ENCODE measurements at places on chromosomes 7 and 10.

- no peak for DNase-seq
Measured at GRCh38 chr10:59803714-59804113, 50.5 kb upstream of the MRLN start.

DNA sequence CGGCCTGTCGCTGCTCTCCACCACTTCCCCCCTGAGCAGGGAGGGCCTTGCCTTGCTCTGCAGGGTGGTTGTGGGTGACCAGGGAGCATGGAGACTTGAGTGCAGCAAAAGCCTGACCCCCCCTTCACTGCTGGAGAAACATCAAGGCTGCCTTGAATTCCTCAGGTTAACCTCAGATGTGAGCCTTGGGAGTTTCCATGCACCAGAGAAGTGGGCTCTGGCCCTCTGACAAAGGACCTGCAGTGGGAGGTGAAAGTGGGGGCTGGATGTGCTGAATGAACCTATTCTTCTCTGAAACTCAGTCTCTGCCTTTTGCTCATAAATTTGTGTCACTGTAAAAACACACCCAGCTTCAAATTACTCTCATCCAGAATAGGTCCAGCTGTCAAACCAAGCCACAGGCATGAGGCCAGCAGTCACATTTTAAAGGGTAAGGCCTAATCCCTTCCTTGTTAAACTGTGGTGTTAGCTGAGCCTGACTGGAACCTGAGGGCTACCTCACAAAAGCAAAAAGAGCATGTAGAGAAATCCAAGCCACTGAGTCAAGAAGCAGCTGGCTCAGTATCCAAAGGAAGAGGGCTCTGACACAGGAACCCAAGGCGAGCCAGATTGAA is 356.8 kb downstream of the CCSER2 start:
- DNase-seq = no peak

GRCh38 chr10:21519941-21520436 is 5.5 kb downstream of the SKIDA1 start:
- DNase-seq = no peak

DNA sequence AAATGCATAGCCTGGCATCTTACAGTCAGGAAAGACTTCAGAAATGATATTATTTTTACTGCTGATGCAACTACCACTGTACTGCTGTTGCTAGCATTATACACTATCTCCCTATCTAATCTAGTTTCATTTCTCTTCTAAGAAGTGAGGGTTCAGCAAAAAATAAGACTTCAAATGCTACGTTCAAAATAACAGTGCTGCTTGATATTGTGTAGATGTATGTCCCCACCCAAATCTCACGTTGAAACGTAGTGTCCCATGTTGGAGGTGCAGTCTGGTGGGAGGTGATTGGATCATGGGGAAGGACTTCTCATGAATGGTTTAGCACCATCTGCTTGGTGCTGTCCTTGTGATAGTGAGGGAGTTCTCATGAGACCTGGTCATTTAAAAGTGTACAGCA is 129.4 kb downstream of the ANK3 start:
- no peak for DNase-seq

- DNase-seq = no peak
Measured at GRCh38 chr7:19872094-19872493, 98.7 kb upstream of the TMEM196 start.

GRCh38 chr10:48633381-48634197 is 28.7 kb upstream of the ARHGAP22 start:
- DNase-seq = no peak

DNA sequence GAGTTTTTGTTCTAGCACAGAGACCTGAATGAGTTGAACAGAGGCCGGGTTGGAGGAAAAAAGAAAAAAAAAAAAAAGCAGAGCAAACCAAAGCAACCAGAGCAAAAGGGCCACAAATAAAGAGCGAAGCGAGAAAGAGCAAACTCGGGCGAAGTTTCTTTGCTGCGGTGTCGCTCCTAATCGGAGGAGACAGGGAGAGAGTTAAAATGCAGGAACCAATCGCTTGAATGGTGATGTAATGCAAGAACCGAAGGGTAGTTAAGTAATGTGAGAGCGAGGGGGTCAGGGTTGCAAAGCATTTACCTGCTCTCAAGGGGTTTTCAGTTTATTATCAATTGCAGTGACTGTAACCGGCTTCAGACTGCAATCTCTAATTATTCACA is 271.7 kb downstream of the TRIL start:
- no peak for DNase-seq

DNA sequence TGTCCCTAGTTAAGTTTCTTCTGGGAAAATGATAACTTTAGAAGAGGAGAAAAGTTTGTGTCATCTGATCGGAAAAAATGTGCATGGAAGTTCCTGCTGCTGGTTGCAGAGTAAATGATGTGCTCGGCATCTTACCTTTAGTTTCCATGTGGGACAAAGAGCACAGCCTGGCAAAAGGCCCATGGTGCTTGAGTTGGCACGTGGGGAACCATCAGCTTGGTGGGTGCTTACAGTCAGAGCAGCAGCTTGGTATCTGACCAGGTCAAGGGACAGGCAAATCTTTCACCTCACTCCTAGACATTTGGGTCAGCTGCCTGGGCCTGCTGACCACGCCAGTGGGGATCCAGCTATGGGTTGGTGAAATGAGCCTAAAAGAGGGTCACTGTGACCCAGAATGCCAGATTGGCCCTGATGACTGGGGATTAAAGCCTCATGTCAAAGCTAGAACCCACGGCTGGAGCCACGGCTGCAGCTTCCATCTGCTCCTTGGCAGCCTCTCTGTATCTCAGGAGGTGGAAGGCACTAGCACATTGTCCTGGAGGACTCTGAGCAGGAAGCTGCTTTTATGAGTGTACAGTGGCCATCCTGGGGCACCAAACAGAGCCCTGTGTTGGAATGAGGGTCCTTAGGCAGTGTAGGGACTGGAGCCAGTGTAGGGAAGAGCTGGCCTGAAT is 24.7 kb downstream of the VWC2 start:
- DNase-seq = no peak

GRCh38 chr7:50497068-50497642 is 47.0 kb upstream of the FIGNL1 start:
- DNase-seq = no peak

DNA sequence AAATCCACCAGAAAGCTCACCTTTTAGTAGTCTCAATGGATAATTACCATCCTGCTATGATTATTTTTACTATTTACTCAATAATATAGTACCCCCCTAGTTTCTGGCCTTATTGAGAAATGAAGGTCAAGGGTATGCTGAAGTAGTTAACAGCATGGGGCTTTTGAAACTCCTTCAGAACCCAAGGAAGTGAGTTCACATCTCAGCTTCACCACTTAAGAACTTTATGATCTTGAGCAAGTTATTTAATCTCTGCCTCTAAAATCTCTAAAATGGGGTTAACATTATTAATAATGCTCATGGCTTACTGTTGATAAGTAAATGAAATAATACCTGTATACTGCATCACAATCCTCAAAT is 5.8 kb downstream of the MTPN start:
- no peak for DNase-seq

- DNase-seq = no peak
Measured at GRCh38 chr10:44863344-44864047, 47.6 kb upstream of the TMEM72 start.

DNA sequence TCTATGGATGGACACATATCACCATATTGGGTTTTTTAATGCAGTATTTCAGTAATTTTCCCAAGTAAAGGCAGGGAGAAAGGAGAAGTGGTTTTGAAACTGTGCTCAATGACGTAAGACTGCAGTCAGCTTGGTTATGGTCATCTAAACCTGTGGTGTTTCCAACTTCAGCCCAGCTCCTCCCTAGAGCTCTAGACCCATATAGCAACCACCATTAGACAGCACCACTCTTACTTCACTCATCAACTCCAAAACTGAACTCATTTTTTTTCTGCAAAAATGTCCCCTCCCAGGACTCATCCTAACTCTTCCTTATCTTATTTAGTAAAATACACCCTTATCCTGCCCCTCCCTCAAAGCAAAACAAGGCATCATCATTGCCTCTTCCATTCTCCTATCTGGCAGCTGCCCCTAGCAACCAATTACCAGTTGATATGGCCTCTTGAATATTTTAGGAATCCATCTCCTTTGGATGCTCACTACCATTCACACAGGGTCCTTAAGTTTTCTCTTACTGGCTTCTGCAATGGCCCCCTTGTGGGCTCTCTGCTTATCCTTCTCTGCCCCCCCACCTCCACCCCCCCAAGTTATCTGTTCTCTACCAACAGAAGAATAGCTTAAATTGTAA is 1.5 kb upstream of the RALA start:
- no peak for DNase-seq

- DNase-seq = no peak
Measured at GRCh38 chr10:104577163-104577562, 63.9 kb upstream of the SORCS3 start.

DNA sequence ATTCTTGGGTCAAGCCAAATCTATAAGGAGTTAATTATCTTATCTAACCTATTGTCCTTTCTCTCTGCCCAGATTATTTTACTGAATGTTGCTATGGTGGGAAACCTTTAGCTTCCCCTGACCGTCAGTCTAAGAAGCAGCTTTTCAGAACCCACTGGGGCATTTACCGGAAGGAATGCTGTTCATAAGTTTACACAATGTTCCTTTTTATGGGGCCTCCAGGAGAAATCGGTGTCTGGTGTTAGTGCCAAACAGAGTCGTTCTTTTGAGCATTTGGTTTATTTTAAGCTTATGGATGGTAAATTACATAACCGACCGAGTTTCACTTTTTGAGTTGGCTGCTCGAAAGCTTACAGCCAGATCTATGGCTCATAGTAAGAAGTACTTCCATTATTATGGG is 111.9 kb downstream of the CACNB2 start:
- DNase-seq = no peak

DNA sequence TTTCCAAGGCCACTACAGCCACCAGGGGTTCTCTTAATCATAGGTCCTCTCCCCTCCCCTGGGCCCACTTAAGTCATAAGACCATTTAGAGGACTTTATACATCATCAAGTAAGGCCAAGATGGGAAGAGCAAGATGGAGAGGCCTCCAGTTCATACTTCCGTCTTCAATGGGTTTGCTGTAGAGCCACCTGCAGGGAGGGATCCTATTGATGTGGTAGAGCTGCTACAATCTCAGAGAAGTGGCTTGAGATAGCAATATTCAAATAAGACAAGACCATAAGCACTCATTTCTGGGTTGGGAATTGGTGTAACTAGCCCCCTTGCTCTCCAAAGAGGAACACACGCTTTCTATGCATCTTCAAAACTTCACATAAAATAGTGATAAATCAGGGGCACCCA is 214.2 kb downstream of the PLXNA4 start:
- DNase-seq = no peak

DNA sequence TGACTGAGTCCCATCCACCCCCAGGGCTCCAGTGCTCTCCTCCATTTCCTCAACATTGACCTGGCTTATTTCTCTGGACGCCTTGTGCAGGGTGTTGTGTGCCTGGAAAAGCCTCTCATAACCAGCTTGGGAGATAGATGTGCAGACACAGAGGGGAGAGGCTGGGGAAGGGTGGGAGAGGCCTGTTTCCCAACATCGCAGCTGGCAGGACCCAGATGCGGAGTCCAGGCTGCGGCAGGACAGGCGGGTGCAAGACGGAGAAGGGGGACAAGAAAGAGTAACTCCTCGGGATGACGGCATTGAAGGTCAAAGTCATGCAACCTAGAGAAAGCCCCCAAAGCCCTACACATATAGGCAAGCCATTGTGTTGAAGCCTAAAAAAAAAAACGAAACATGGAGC is 54.1 kb upstream of the ANTXRL start:
- no peak for DNase-seq

DNA sequence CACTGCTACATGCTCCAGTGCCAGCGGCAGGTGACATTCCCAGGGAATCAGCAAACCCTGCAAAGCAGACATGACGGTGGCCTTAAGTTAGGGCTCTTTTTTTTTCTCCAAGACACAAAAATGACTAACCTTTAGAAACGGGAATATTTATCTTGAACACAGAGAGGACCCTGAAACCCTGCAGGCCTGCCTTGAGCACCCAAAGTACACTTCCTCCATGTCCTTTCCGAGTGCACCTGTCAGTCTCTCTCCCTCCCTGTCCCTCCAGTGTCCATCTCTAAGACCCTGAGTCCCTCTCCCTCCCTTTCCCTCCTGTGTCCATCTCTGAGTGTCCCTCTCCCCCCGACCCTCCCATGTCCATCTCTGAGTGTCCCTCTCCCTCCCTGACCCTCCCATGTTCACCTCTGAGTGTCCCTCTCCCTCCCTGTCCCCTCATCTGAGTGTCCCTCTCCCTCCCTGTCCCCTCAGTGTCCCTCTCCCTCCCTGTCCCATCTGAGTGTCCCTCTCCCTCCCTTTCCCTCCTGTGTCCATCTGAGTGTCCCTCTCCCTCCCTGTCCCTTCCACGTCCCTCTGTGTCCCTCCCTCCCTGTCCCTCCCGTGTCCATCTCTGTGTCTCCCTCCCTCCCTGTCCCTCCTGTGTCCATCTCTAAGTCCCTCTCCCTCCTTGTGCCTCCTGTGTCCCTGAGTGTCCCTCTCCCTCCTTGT is 51.2 kb upstream of the CAMK2B start:
- no peak for DNase-seq

- no peak for DNase-seq
Measured at GRCh38 chr10:127863231-127863825, 29.4 kb downstream of the CLRN3 start.

DNA sequence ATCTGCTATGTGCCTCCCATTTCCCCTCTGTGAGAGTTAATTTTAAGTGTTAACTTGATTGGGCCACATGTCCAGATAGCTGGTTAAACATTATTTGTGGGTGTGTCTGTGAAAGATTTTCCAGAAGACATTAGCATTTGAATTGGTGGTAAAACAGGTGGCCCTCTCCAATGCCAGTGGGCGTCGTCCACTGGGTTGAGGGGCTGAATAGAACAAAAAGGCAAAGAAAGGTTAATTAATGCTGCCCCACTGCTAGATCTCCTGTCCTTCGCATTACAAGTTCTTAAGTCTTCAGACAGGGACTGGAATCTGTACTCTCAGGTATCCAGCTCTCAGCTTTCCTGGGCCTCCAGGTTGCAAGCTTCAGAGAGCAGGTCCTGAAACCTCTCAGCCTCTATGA is 1160.9 kb upstream of the LRRN3 start:
- DNase-seq = no peak

- DNase-seq = no peak
Measured at GRCh38 chr10:63603709-63604445, 82.7 kb downstream of the REEP3 start.

- DNase-seq = no peak
Measured at GRCh38 chr10:124264711-124265390, 153.9 kb downstream of the OAT start.

- DNase-seq = no peak
Measured at GRCh38 chr10:44936314-44936975, 23.2 kb upstream of the RASSF4 start.

DNA sequence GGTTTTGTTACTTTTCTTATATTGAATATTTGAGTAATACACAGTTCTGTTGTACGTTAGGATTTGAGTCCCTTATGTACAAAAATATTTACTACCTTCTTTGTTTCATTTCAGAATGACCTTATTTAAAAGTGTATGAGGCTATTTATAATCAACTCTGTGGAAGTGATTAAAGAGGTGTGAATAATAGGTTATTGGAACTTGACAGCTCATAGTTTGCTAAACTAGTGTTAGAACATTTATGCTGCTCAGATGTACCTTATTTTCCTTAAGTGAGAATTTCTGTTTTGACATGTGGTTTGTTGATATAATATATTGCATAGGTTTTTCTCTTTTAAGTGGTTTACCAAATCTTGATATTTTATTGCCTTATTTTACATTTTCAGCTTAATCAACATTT is 105.5 kb downstream of the ZEB1 start:
- DNase-seq = no peak

GRCh38 chr7:18226598-18226997 is 199.0 kb upstream of the PRPS1L1 start:
- DNase-seq = no peak
